Activated CD4-positive, alpha-beta T cell treated with anti-CD3 and anti-CD28 coated beads, Interleukin-2, amount 10 ng/mL, durations not matched to agents 7 days and 5 days (primary cell): ENCODE measurements at places on chromosomes 7 and 10. TPM values are rescaled to one million over a fixed set of nuclear protein-coding genes. Genes with fewer than 3 reads are reported as not detected.

DNA sequence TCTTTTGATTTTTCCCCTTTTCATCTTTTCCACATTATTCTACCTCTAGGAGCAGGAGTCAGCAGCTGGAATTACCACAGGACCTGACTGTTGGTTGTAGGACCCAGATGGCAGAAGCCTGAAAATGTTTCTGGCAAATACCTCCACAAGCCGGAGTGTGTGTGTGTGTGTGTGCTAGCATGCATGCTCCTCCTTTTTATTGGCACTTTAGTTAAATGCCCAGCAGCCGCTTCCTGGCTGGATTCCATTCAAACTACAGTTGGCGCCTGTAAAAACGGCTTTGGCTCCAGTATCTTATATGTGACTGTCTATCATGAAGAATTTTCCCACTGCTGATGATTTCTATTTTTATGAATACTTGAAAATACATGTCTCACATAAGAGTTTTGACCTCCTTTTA lies 319.7 kb upstream of the SP4 start:
- DNase-seq: no peak
- no peak overlapping the region for H3K27ac ChIP-seq
- H3K36me3 ChIP-seq: no peaks in the 10 kb centered on the region
- no peaks in the 10 kb centered on the region for H3K4me1 ChIP-seq
- H3K27me3 ChIP-seq: no peaks in the 10 kb centered on the region

DNA sequence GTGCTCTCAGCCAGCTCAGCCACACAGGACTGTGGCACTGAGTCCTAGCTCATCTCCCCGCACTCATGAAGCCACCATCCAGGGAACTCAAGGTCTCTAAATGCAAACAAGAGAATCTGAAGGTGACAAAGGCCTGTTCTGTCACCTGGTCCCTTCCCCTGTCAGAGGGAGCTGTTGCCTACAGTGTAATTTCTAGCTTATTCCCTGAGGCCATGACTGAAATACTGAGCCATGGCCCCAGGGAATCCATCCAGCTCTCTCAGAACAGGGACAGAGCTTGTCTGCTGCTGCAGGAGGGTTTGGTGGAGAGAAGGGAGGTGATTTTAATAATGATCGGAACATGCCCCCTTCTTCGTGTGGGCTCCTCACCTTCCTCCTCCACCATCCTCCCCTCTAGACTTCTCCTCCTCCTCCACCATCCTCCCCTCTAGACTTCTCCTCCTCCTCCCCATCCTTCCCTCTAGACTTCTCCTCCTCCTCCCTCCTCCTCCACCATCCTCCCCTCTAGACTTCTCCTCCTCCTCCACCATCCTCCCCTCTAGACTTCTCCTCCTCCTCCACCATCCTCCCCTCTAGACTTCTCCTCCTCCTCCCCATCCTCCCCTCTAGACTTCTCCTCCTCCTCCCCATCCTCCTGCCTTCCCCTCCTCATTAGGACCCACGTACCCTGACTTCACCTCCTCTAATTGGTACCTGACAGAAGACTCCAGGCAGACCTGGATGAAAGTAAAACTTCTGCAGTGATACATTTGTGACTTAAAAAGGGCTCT lies 338.0 kb upstream of the MKI67 start:
- DNase-seq: no peak
- H3K4me3 ChIP-seq: no peak overlapping the region
- no peak overlapping the region for H3K27ac ChIP-seq
- H3K36me3 ChIP-seq: no peaks in the 10 kb centered on the region

The GPAM gene
- 7.5 TPM for total RNA-seq

- H3K4me3 ChIP-seq: no peak overlapping the region
- H3K4me1 ChIP-seq: no peaks in the 10 kb centered on the region
- H3K36me3 ChIP-seq: no peaks in the 10 kb centered on the region
- no peak for DNase-seq
- no peaks in the 10 kb centered on the region for H3K27me3 ChIP-seq
Measured at GRCh38 chr10:67200913-67201564, 275.2 kb downstream of the LRRTM3 start.

DNA sequence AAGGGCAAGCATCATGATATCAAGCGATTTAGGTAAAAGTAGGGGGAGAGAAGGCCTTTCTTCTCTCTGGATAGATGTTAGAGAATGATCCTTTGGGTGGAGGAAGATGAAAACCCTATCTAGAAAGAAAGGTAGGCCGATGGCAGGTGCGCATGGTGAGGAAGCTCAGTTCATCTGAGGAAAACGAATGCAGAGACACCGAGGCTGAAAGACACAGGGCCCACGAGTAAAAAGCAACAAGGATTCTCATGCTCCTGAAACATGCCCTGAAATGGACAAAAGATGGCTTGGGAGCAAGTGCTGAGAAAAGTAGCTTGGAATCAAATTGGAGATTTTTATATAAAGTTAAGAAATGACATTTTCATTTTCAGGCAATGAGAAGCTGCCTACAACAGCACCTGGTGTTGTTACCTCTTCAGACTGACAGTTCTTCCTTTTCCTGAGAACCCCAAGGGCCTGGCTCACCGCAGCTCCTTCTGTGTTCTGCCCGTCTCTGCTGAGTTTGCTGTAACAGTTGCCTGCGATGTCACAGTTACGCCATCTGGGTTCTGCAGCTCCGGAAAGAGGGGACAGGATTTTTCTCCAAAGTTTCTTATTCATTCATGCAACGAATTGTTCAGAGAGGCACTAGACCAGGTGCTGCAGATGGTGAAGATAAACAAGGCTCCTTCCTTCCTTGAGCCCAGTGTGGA lies 402.0 kb upstream of the KLF6 start:
- no peaks in the 10 kb centered on the region for H3K36me3 ChIP-seq
- peaks cover 14% of the 10 kb centered on the region for H3K4me1 ChIP-seq
- no peak overlapping the region for H3K4me3 ChIP-seq
- no peak for DNase-seq
- H3K27me3 ChIP-seq: no peaks in the 10 kb centered on the region
- no peak overlapping the region for H3K27ac ChIP-seq

DNA sequence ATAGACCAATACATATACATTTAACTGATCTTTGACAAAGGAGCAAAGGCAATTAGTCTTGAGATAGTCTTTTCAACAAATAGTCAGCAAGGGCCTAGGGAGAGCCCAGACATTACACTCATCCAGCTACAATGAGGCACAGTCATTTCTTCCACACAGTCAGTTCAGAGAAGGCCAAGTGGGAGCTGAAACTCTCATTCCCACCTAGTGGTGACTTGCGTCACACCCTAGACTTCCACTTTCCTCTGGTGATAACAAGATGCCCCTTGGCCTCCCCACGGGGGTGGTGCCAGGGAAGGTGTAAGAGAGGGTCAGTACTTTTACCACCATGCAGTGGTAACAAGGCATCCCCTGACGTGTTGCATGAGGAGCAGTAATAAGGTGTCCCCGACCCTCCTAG lies 8.0 kb downstream of the FRMPD2 start:
- H3K27ac ChIP-seq: no peak overlapping the region
- H3K4me1 ChIP-seq: no peaks in the 10 kb centered on the region
- H3K4me3 ChIP-seq: no peak overlapping the region
- no peaks in the 10 kb centered on the region for H3K36me3 ChIP-seq
- DNase-seq: no peak

The NOC3L gene
- total RNA-seq: 26.5 TPM

The COBL gene
- total RNA-seq: not detected

DNA sequence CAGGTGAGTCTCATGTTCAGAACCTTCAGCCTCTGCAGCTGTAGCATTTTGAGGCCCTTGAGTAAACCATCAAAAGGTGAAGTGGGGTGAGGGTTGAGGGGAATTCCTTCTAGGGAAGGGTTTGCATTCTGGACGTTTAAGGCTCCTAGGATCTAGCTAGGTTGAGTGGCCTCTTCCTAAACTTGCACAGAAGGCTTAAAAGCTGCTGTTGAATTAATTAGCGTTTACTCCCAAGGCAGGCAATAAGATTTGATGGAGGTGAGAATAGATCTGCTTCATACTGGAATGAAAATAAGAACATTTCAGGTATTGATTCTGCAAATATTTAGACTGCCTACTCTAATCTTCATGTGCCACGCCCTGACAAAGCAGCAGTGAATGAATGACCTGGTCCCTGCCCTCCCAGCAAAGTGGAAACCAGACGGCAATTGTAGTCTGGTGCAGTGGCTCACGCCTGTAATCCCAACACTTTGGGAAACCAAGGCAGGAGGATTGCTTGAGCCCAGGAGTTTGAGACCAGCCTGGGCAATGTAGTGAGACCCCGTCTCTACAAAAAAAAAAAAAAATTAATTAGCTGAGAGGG lies 11.4 kb upstream of the KPNA7 start:
- no peak overlapping the region for H3K4me3 ChIP-seq
- DNase-seq: no peak
- H3K36me3 ChIP-seq: no peaks in the 10 kb centered on the region
- H3K4me1 ChIP-seq: peaks cover 7% of the 10 kb centered on the region
- no peak overlapping the region for H3K27ac ChIP-seq

DNA sequence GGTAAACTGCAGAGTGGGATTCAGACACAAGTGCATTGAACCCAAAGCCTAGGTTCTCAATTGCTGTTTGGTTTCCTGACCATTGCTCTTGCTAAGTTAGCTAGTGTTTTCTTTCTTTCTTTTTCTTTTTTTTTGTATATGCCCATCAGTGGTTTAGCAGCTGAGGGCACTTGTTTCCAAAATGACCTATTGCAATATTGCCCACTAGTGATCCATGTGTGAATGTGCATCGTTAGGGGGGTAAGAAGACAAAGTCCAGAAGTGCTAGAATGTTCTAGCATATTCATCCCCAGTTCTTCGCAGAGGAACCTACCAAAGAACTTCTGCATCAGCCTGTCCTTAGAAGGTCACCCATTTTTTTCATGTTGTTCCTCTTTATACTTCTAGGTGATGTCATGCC lies 252.8 kb upstream of the GPR26 start:
- H3K4me1 ChIP-seq: no peaks in the 10 kb centered on the region
- no peak overlapping the region for H3K4me3 ChIP-seq
- no peaks in the 10 kb centered on the region for H3K36me3 ChIP-seq

DNA sequence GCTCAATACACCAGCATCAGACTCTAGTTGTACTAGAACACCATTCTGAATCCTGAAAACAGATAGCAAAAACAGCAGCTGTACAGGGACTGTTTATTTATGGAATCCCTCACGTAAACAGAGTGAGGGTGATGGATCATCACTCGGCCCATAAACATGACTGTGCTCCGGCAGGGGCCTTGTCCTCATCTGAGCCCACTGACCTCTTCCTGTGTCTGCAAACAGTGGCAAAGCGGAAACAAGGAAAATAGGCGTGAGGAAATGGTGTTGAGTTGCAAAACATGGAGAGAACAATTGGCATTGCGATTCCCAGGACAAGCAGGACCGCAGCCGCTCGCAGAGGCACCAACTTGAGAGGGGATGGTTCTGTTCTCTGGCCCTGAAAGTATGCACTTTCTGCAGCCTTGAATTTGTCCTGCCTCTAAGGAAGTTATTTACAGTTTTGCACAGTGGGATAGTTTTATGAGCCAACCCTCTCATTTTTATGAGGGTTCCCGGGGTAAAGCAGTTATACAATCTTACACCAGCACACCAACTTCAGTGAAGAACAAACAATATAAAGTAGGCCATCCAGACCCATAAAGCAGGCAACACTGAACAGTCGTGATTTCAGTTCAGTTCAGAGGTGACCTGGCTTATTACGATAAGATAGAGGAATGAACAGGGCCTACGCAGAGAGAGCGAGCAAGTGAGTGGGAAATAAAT lies 248.0 kb upstream of the FZD8 start:
- H3K36me3 ChIP-seq: no peaks in the 10 kb centered on the region
- H3K27ac ChIP-seq: no peak overlapping the region
- no peak overlapping the region for H3K4me3 ChIP-seq

- peak overlapping the region; percentile 40 for H3K4me3 ChIP-seq
- H3K27me3 ChIP-seq: no peaks in the 10 kb centered on the region
- peak overlapping the region; percentile 83 for H3K27ac ChIP-seq
- no peaks in the 10 kb centered on the region for H3K36me3 ChIP-seq
Measured at GRCh38 chr7:139981511-139981895, 81.2 kb downstream of the PARP12 start.

- H3K4me1 ChIP-seq: peaks cover 63% of the 10 kb centered on the region
- H3K36me3 ChIP-seq: peaks cover 49% of the 10 kb centered on the region
- DNase-seq: no peak
- no peaks in the 10 kb centered on the region for H3K27me3 ChIP-seq
Measured at GRCh38 chr7:150620061-150620460, 12.1 kb downstream of the GIMAP6 start.

The BEND7 gene
- total RNA-seq: not detected

The OPTN gene
- total RNA-seq: 130 TPM

DNA sequence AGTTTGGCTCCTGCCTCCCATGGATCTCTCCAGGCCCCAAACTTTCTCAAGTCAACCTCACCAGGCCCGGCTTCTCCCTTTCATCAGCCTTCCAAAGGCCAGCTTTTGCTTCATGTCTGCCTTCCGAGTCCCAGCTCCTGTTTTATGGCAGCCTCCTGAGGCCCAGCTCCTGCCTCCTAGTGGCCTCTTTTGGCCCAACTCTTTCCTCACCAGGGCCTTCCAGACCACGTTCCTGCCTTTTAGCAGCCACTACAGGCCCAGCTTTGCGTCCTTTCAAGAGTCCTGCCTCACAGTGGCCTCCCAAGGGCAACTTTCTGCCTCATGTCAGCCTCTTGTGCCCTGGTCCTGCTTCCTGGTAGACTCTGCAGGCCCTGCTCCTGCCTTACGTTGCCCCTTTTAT lies 15.3 kb upstream of the TMEM248 start:
- no peaks in the 10 kb centered on the region for H3K27me3 ChIP-seq
- H3K4me3 ChIP-seq: no peak overlapping the region
- H3K4me1 ChIP-seq: no peaks in the 10 kb centered on the region
- DNase-seq: no peak

DNA sequence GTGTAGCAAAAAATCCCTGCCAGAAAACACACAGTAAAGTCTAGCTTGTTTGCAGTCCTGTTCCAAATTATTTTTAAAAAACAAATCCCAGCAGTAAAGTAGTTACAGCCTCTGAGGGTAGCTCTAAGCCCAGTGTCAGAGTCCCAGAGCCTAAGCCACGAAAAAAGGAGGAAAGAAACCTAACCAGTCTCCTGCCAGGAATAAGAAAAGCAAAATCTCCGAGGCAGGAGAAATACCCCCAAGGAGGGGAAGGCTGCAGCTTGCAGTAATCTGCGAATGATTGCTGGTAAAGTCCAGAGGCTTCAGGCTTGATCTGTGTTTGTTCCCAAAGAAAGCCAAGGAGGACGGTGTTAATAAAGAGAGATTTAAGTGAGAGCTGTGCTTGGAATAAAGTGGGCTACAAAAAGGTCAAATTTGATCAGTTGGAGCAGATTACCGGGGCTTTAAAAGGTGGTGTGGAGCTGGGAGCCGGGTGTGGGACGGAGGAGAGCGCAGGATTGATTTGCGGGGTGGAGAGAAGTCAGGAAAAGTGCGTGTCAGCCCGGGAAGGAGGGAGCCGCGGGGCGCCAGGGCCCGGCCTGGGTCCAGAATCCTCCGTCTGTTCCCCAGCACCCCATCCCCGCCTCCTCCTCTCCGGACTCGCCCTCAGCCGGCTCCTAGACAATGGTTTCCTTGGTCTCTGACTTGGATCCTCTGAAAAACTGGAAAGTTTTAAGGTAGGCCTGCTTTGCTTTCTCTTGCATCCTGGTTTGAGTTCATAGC lies 219.4 kb upstream of the CELF2 start:
- H3K27me3 ChIP-seq: no peaks in the 10 kb centered on the region
- no peaks in the 10 kb centered on the region for H3K4me1 ChIP-seq
- H3K27ac ChIP-seq: no peak overlapping the region
- DNase-seq: no peak
- no peak overlapping the region for H3K4me3 ChIP-seq
- no peaks in the 10 kb centered on the region for H3K36me3 ChIP-seq

GRCh38 chr7:139854803-139855497 lies 25.9 kb downstream of the TBXAS1 start:
- DNase-seq: no peak
- H3K27ac ChIP-seq: peak overlapping the region; percentile 76
- H3K4me1 ChIP-seq: peaks cover 19% of the 10 kb centered on the region
- no peak overlapping the region for H3K4me3 ChIP-seq
- H3K27me3 ChIP-seq: peaks cover 1% of the 10 kb centered on the region

- H3K27me3 ChIP-seq: no peaks in the 10 kb centered on the region
- no peak for DNase-seq
- H3K4me3 ChIP-seq: no peak overlapping the region
- H3K36me3 ChIP-seq: no peaks in the 10 kb centered on the region
Measured at GRCh38 chr10:83492004-83492403, 647.3 kb upstream of the GHITM start.
